Prostate gland (tissue), 2 donors: ENCODE measurements at places on chromosomes 13 and 19. TPM values are rescaled to one million over a fixed set of nuclear protein-coding genes. Genes with fewer than 3 reads are reported as not detected.

DNA sequence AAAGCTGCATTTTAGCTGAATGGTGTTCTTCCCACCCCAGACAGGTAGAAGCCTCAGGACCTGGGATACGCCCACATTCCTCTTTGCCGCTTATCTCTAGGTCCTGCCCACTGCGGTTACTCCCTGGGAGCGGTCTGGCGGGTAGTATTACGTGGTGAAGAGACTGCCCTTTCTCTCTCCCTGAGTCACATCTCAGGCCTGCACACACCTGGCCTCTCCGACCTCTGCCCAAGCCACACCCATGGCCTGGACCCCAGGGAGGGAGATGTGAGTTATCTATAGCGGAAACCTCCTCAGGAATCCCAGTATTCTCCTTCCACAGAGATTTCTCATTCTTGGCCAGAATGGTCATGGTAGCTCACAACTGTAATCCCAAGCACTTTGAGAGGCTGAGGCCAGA lies 17.3 kb downstream of the RHPN2 start:
- DNase-seq = no peak
- peaks cover 10% of the 10 kb centered on the region for H3K4me1 ChIP-seq
- no peaks in the 10 kb centered on the region for H3K36me3 ChIP-seq
- no peak overlapping the region for H3K4me3 ChIP-seq
- H3K27me3 ChIP-seq = no peaks in the 10 kb centered on the region

GRCh38 chr19:52070496-52070895 lies 21.9 kb upstream of the ZNF432 start:
- H3K27me3 ChIP-seq = no peaks in the 10 kb centered on the region
- H3K4me3 ChIP-seq = no peak overlapping the region
- peaks cover 21% of the 10 kb centered on the region for H3K36me3 ChIP-seq
- H3K4me1 ChIP-seq = no peaks in the 10 kb centered on the region

DNA sequence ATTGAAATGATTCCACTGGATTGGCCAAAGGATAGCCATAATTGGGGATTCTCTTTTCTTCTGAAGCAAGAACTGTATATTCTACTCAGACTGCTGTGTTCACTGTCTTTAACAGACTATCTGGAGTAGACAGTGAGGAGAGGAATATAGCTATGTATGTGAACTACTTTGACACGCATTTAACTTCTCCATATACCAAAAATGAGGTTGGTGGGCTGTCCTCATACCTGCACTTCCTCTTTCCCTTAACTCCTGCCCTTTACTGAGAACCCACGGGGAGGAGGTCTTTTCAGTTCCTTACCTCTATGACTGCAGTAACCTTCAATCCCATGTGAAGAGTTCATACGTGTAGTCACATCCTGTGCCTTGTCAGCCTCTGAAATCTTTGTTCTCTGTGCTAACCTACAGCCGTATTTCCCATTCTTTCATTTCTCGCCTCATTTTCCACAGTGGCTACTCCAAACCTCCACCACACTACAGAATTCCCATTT lies 305.8 kb downstream of the MTUS2 start:
- no peaks in the 10 kb centered on the region for H3K4me1 ChIP-seq
- H3K4me3 ChIP-seq = no peak overlapping the region
- H3K27ac ChIP-seq = no peak overlapping the region
- H3K36me3 ChIP-seq = no peaks in the 10 kb centered on the region
- DNase-seq = no peak

C1QTNF9B gene
- not detected for total RNA-seq
